Tibial nerve (tissue), 4 donors: ENCODE measurements at places on chromosomes 12 and 14. TPM values are rescaled to one million over a fixed set of nuclear protein-coding genes. Genes with fewer than 3 reads are reported as not detected.

CISTR gene
- total RNA-seq: not detected

DNA sequence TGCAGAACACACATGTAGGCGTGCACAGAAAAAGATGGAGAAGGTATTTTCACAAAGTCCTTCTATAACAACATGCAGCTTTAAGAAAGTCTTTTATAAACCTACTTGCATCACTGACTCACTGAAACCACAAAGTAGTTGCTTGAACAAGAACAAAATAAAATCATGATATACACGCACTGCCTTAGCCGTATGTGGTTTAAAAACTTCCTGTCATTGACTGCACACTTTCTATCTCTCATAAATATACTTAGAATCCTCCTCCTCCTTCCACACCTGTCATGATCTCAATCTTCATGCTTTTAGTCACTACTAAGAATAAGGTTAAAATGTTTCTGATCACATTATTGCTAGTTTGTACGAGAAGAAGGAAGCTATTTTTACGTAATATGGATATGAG is 31.8 kb upstream of the RAD51AP1 start:
- no peak for DNase-seq
- H3K4me1 ChIP-seq: no peaks in the 10 kb centered on the region
- no peaks in the 10 kb centered on the region for H3K27me3 ChIP-seq
- no peak overlapping the region for H3K4me3 ChIP-seq
- no peak overlapping the region for H3K27ac ChIP-seq

TAS2R7 gene
- total RNA-seq: 1.5 TPM

IL26 gene
- not detected for total RNA-seq

- DNase-seq: no peak
- no peaks in the 10 kb centered on the region for H3K4me1 ChIP-seq
- no peak overlapping the region for H3K27ac ChIP-seq
Measured at GRCh38 chr14:57038689-57039088, 228.4 kb upstream of the OTX2 start.

GRCh38 chr14:101022121-101022520 is 118.6 kb upstream of the RTL1 start:
- no peak overlapping the region for H3K27ac ChIP-seq
- no peak overlapping the region for H3K4me3 ChIP-seq
- H3K36me3 ChIP-seq: no peaks in the 10 kb centered on the region
- no peak for DNase-seq

LRCOL1 gene
- total RNA-seq: not detected

ENDOU gene
- total RNA-seq: 1.2 TPM

- H3K36me3 ChIP-seq: no peaks in the 10 kb centered on the region
- no peaks in the 10 kb centered on the region for H3K4me1 ChIP-seq
- H3K27ac ChIP-seq: peak overlapping the region; percentile 71
- no peaks in the 10 kb centered on the region for H3K27me3 ChIP-seq
- DNase-seq: no peak
Measured at GRCh38 chr12:29578070-29578469, 80.6 kb upstream of the OVCH1 start.

- no peaks in the 10 kb centered on the region for H3K27me3 ChIP-seq
- H3K36me3 ChIP-seq: peaks cover 14% of the 10 kb centered on the region
- no peak overlapping the region for H3K27ac ChIP-seq
Measured at GRCh38 chr12:57231276-57232021, 1.9 kb downstream of the SHMT2 start.

- H3K36me3 ChIP-seq: no peaks in the 10 kb centered on the region
- no peaks in the 10 kb centered on the region for H3K4me1 ChIP-seq
- H3K27ac ChIP-seq: no peak overlapping the region
- peak; percentile 13 for DNase-seq
- H3K4me3 ChIP-seq: no peak overlapping the region
- no peaks in the 10 kb centered on the region for H3K27me3 ChIP-seq
Measured at GRCh38 chr14:55514819-55515490, 65.1 kb upstream of the KTN1 start.

EPS8 gene
- total RNA-seq: 174 TPM

DNA sequence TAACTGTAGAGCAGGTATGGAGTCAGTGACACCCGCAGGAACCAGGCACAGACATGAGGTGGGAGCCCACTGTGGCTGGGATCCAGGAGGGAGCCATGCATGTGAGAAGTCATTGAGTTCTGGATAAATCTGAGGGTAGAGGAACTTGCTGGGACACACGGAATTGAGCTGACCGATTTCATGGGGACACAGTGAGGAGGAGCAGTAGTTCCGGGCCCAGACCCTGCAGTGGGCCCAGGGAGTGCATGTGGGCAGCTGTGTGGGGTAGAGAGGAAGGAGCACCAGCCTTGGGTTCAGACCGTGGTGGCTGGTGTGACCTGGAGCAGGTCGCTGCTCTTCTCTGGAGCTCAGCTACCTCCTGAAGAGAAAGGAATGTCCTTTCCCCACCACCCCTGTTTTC is 8.4 kb downstream of the SERPINA3 start:
- H3K27ac ChIP-seq: no peak overlapping the region
- no peaks in the 10 kb centered on the region for H3K36me3 ChIP-seq
- DNase-seq: no peak

GRCh38 chr12:86710109-86710508 is 453.9 kb upstream of the MGAT4C start:
- no peaks in the 10 kb centered on the region for H3K4me1 ChIP-seq
- DNase-seq: no peak
- no peak overlapping the region for H3K4me3 ChIP-seq
- no peaks in the 10 kb centered on the region for H3K36me3 ChIP-seq

GPR135 gene
- 17.7 TPM for total RNA-seq

DNA sequence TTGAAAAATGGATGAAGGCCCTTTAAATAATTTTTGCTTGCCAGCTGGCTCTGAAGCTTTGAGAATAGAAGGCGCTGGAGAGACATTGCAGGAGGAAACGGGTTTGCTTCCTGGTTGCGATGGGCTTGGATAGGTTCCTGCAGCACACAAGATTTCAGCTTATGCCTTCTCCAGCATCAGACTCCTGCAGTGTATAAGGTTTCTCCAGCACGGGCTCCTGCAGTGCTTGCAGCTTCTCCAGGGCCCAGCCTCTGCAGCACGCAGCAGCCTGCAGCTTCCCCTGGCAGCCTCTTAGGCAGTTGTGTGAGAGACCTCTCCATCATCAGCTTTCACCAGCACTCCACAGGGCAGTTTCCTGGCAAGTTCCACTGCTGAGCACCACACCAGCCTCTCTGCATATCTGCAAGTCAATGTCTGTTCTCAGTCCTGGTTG is 78.7 kb upstream of the ZDHHC17 start:
- H3K4me3 ChIP-seq: no peak overlapping the region
- H3K4me1 ChIP-seq: peaks cover 5% of the 10 kb centered on the region
- H3K27me3 ChIP-seq: no peaks in the 10 kb centered on the region
- H3K36me3 ChIP-seq: no peaks in the 10 kb centered on the region
- H3K27ac ChIP-seq: no peak overlapping the region

GRCh38 chr12:52579468-52580465 is 6.1 kb upstream of the KRT74 start:
- H3K4me1 ChIP-seq: no peaks in the 10 kb centered on the region
- H3K36me3 ChIP-seq: no peaks in the 10 kb centered on the region
- H3K27ac ChIP-seq: no peak overlapping the region
- H3K27me3 ChIP-seq: no peaks in the 10 kb centered on the region

- no peaks in the 10 kb centered on the region for H3K4me1 ChIP-seq
- H3K4me3 ChIP-seq: no peak overlapping the region
- no peaks in the 10 kb centered on the region for H3K27me3 ChIP-seq
- H3K27ac ChIP-seq: no peak overlapping the region
Measured at GRCh38 chr12:48828293-48828692, 10.0 kb downstream of the CACNB3 start.

GRCh38 chr12:4444031-4444430 is 1.6 kb downstream of the FGF6 start:
- H3K27ac ChIP-seq: no peak overlapping the region
- H3K36me3 ChIP-seq: no peaks in the 10 kb centered on the region
- DNase-seq: no peak
- H3K4me1 ChIP-seq: no peaks in the 10 kb centered on the region
- H3K4me3 ChIP-seq: no peak overlapping the region

DNA sequence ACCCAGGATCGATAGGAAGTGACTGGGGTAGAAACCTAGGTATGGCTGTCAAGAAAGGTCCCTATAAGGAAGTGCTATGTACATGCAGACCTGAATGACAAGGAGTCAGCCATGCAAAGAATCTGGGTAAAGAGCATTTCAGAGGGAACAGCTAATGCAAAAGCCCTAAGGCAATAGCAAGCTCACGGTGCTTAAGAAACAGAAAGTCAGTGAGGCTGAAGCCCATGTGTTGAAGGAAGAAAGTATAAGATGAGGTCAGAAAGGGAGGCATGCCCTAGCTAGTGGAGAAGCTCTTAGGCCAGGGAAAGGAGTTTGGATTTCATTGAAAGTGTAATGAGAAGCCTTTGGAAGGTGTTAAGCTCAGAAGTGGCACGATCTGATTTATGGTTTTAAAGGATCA is 6.0 kb upstream of the ADCY6 start:
- H3K27me3 ChIP-seq: no peaks in the 10 kb centered on the region
- no peak overlapping the region for H3K4me3 ChIP-seq
- peaks cover 18% of the 10 kb centered on the region for H3K4me1 ChIP-seq
- H3K36me3 ChIP-seq: no peaks in the 10 kb centered on the region
- DNase-seq: no peak

CRIP1 gene
- total RNA-seq: 26.4 TPM

DNA sequence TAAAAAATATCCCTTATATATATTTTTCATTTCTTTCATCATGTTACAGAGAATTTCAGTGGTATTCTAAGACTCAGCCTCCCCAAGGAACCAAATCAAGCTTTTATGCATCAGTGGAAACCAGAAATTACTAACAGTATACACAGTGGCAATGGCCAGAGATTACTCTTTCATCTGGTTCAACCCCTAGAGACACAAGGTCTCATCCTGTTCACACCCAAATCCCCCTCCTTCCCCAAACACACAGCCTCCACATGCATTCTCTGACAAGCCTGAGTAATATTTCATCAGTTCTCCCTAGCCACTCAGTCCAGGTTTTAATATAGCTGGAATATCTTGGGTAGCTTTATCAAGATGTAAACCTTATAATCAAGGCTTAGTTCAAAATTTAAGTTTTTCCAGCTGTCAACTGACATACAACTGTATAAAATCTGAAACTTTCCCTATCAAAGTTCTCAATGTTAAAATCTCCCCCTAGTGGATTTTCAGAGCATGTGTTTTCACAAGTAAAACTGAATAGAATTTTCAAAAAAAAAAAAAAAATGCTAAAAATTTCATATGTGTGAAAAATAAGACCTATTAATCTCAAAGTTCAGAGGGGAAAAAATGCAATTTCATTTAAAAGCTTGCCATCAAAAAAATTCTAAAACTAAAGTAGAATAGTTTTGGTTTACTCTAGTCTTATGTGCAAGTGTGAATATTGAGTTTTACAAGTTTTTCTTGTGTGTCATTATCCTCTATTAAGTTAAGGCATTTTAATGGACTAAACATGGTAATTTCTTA is 10.5 kb upstream of the SSTR1 start:
- DNase-seq: no peak
- H3K36me3 ChIP-seq: no peaks in the 10 kb centered on the region
- no peaks in the 10 kb centered on the region for H3K27me3 ChIP-seq
- H3K4me1 ChIP-seq: no peaks in the 10 kb centered on the region

SAMD15 gene
- 1.5 TPM for total RNA-seq

- no peak for DNase-seq
- no peak overlapping the region for H3K4me3 ChIP-seq
- peak overlapping the region; percentile 72 for H3K27ac ChIP-seq
- H3K36me3 ChIP-seq: no peaks in the 10 kb centered on the region
- H3K27me3 ChIP-seq: no peaks in the 10 kb centered on the region
Measured at GRCh38 chr14:65277027-65277426, 135.5 kb upstream of the FUT8 start.

- H3K36me3 ChIP-seq: no peaks in the 10 kb centered on the region
- H3K4me1 ChIP-seq: no peaks in the 10 kb centered on the region
- no peaks in the 10 kb centered on the region for H3K27me3 ChIP-seq
- no peak for DNase-seq
- no peak overlapping the region for H3K4me3 ChIP-seq
Measured at GRCh38 chr12:3904999-3905398, 31.8 kb upstream of the PARP11 start.

DNA sequence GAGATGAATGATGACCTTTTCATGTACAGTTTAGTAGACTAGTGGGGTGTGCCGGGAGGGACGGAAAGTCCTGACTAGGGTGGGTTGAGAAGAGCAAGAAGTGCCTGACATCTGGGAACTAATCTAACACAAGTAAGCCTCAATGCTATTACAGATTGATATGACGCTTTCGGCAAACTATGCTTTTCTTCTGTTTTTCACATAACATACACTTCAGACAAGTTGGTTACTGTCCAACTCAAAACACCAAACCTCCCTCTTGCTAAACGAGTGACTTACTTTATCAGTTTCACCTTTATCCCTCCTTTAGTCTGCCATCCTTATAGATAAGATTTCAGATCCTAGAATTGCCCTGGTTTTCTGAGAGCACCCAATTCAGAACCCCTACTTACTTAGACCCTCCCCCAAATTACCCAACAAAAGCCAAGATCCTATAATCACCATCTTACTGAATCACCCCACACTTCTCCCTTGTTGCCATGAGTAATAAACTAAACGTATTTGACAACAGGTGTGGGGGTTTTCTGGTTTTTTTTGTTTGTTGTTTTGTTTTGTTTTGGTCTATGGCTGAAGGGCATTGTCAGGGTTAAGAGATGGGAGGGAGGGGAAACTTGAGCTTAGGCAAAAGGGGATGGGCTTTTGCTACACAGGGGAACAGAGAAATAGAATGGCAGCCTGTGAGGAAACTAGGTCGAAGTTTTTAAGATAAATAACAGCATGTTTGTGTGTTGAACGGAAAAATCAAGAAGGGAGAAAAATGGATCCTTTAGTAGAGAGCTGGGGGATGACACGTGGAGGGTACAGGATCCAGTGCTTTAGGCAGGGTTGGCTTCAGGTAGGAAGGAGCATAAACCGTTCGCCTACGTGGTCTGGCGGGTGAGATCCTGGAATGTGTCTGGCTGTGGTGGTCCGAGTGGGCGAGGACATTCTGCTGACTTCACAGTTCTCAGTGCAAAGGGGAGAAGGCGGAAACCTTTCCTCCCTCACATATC is 6.1 kb upstream of the PSMA3 start:
- H3K4me1 ChIP-seq: no peaks in the 10 kb centered on the region
- H3K36me3 ChIP-seq: peaks cover 13% of the 10 kb centered on the region
- no peaks in the 10 kb centered on the region for H3K27me3 ChIP-seq
- H3K27ac ChIP-seq: peak overlapping the region; percentile 89
- H3K4me3 ChIP-seq: peak overlapping the region; percentile 53
- peak; percentile 29 for DNase-seq

KCNC2 gene
- 1.5 TPM for total RNA-seq
